ENCODE measurements at places on chromosomes 11 and 22.

- DNase-seq = no peak
Measured at GRCh38 chr22:38110008-38110862, at the start of gene BAIAP2L2. Gene BAIAP2L2 (minus strand): TSS chr22:38110684. CDS start chr22:38110525, 159 bp downstream.

GRCh38 chr11:113896156-113896879 is 8.3 kb upstream of the HTR3B start:
- DNase-seq = no peak

DNA sequence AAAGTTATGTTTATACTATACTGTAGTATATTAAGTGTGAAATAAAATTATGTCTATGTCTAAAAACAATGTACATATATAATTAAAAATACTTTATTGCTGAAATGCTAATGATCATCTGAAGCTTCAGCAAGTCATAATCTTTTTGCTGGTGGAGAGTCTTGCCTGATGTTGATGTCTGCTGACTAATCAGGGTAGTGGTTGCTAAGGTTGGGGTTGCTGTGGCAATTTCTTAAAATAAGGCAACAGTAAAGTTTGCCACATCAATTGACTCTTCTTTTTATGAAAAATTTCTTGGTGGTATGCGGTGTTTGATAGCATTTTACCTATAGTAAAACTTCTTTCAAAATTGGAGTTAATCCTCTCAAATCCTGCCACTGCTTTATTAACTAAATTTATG is 21.4 kb downstream of the INSC start:
- DNase-seq = no peak

GRCh38 chr22:31742115-31742514 is 7.8 kb downstream of the PRR14L start:
- DNase-seq = no peak

GRCh38 chr22:46421267-46421666 is 85.8 kb downstream of the TRMU start:
- DNase-seq = no peak

DNA sequence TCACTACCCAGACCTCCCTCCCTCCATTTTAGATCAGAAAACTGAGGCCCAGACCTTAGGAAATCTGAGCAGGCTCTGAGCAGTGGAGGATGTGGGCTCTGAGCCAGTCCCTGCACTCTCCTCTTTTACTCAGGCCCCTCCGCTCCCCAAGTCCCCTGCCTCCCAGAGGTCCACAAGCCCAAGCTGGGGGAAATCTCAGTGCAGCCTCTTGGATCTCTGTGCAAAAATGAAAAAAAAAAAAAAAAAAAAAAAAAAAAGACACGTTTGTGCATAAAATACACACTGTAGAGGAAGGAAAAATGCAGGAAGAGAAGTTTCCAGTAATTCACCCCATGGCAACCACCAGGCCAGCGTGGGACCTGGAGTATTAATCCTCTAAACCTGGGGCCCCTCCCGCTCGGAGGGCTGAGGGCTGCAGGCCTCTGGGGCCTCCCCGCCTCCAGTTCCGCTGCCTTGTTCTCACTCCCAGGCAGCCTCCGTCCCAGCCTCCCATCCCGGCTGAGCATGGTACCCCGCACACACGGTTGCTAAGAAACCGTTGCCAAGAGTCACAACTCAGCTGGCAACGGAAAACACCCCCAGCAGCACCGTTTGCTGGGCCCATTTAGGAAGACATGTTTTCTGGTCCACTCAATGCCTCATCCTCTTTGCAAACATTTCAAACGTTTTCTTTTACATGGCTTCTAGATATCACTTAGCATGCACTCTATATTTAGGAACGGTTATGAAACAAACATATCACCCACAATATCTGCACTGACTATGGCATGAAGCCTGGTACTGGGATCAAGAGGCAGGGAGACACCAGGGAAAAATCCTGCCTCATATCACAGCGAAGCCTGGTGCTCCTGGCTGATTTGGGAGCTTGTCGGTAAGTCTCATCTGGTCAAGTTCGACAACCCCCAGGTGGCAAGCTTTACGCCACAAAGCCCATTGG is 227.5 kb downstream of the CTTN start:
- no peak for DNase-seq

DNA sequence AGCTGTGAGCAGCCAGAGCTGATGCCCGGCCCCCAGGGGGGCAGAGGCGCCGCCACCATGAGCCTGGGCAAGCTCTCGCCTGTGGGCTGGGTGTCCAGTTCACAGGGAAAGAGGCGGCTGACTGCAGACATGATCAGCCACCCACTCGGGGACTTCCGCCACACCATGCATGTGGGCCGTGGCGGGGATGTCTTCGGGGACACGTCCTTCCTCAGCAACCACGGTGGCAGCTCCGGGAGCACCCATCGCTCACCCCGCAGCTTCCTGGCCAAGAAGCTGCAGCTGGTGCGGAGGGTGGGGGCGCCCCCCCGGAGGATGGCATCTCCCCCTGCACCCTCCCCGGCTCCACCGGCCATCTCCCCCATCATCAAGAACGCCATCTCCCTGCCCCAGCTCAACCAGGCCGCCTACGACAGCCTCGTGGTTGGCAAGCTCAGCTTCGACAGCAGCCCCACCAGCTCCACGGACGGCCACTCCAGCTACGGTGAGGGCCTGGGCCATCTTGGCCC is 6.1 kb downstream of the CDC42EP1 start:
- DNase-seq = no peak

- no peak for DNase-seq
Measured at GRCh38 chr11:95711945-95712221, 77.7 kb downstream of the FAM76B start.

DNA sequence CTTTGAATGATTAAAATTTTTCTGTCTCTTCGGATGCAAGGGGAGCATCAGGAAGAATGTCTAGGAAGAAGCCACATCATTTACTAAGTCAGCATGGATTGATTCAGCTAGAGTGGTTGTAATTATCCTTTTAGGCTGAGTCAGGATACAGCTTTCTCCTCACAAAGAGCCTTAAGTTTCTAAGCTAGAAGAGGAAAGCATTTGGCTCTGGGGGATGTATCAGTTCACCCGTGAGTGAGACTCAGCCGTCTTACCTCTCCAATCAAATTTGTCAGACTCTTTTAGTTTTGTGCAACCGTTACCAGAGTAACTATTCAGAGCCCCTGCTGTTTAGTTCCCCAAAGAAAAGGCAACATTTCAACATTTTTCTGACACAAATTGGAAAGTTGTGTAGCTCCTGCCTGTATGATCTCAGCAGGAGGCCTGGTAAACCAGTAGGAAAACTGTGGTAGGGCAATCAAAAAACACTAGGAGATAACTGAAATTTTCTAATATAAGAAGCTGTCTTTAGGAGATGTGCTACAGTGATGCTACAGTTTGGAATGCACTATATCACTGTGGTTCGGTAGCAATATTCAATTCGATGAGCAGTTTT is 432.4 kb upstream of the LUZP2 start:
- DNase-seq = no peak

- DNase-seq = no peak
Measured at GRCh38 chr22:40183029-40183581, 5.4 kb downstream of the TNRC6B start.

DNA sequence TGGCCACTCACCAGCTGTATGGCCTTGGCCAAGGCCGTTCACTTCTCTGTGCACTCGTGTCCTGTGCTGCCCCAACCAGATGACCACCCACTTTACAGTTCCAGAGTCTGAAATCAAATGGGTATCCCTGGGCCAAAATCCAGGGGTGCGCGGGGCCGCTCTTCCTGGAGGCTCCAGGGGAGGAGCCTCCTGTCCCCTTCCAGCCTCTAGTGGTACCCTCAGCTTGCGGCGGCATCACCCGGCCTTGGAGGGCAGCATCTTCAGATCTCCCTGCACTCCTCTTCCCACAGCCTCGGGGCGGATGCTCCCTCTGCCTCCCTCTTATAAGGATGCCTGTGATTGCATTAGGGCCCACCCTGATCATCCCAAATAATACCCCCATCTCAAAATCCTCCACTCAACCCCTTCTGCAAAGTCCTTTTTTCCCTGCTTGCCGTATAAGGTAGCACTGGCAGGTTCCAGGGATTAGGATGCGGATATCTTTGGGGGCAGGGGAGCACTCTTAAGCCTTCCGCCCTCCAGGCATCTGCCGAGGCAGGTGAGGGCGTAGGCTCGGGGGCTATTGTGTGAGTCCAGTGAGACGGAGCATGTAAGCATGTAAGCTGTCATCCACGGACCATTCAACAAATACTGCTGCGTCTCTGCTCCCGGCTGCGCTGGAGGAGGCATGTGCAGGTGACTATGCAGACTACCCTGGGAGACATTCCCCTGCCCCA is 24.4 kb upstream of the SHISAL1 start:
- DNase-seq = no peak

DNA sequence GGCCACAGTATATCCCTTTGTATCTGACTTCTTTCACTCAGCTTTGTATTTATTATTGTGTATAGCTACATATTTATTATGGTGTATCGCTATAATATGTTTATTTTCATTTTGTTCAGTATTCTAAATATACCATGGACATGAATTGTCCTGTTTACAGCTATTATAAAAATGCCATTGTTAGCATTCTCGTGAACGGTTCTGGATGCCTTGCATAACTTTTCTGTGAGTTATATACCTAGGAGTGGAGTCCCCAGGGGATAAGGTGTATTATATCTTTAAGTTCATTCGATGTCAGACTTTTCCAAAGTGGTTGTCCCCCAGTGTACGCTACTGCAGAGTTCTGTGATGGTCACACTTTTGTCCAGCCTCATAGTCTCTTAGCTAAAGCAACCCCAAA is 301.7 kb downstream of the TMEM135 start:
- DNase-seq = no peak

- no peak for DNase-seq
Measured at GRCh38 chr11:22467741-22468140, 129.6 kb downstream of the SLC17A6 start.

DNA sequence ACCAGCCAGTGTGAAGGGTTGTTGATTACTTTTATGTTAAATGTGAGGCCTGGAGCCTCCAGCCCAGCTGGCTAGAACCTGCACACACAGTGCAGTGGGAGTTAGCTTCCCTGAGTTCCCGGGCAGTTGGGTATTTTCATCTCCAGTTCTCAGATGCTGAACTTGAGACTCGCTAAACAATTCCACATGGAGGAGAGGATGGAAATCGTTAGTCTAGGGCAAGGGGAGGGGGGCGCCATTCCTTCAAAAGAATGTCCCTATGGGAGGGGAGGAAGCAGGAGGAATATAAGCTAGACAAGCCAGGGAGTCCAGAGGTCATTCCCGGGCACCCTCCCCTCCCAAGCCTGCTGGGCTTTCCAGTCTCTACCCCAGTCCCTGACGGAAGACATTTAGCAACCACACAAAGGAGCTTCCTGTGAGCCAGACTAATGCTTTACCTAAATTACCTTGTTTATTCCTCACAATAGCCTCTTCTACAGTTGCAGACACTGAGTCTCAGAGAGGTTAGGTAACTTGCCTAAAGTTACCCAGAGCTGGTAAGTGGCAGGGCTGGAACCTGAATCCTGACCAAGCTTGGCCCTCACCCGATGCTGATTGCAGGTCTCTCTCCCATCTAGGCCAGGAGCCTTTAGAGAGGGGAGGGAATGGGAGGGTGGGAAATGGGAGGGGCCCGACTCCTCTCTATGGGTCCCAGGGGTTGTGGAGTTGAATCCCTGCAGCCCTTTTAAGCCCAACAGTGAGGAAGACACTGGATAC is 1.9 kb upstream of the TSKU start:
- DNase-seq = no peak

DNA sequence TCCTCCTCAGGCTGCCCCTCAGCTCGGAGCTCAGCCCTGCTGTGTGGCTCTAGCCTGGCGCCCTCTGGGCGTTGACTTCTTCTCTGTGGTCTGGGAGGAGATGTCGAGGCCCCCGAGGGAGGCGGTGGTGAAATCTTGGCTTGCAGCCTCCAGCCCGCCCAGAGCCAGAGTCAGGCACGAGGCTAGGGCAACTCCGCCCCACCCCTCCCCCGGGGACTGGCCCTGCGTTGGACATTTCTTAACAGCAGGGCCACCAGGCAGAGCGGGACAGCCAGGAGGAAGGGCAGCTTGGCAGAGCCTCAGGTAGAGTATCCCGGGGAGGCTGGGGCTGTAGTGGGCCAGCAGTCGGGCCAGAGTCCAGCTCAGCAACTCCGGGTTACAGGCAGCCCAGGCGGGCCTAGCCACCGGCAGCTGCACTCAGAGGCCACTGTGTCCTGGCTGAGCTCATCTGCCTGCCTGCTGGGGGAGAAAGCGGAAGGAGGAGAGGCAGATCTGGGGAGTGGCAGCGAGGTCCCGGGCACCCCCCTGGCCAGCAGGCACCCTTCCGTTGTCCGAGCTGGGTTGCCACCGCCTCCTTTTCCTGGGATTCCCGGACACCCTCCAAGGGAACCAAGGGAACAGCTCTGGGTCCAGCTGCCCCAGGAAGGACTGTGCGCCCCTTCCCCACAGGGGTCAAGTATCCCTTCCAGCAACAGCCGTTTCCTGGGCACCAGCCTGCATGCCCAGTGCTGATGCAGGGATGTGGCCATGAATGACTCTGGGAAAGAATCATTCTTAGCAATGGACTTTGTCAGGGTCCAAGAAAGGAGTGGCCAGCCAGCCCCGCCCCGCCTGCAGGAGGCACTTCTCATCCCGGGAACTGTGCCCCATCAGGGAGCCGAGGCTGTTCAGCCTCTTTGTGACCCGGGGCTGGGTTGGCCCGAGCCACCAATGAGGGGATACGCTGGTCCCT is at the start of gene ALDH3B1:
Gene ALDH3B1, plus strand, starts transcription at position 238 of the 952 bp plus-strand sequence. CDS start 4,971 bp downstream, outside the sequence.
- peak; percentile 100 for DNase-seq

DNA sequence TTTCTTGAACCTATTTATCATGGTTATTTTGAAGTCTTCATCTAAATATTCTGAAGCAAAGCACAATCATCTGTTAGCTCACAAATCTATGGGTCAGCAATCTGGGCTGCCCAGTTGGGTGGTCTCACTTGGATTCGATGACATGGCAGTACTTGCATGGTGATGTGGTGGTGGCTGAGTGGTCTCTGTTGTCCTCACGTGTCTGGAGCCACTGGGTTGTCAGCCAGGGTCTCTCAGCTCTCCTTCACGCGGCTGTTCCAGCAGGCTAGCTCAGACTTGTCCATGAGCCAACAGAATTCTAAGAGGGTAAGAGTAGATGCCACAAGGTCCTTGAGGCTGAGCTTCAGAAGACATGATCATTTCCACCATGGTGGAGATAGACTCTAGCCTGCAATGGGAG is 66.4 kb upstream of the KCNQ1OT1 start:
- DNase-seq = peak; percentile 15

DNA sequence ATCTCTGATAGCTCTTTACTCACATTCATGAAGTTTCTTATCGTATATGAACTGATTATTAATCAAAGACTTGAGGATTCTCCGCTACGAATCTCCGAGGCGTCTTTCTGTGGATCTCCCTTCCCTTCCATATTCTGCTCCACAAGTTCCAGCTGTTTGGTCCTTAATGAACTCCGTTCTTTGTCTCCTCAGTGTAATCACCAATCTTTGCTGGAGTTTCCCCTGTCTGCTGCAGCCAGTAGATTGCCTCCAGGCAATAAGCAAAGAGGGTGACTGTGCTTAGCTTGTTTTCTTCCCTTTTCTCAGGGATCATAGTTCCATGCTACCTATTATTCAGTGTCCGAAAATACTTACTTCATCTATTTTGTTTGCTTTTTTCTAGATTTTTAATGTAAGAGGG is 169.6 kb upstream of the FOLH1 start:
- DNase-seq = no peak

GRCh38 chr11:125918140-125918840 is 14.0 kb downstream of the DDX25 start:
- no peak for DNase-seq

- no peak for DNase-seq
Measured at GRCh38 chr11:73480677-73481076, 104.5 kb downstream of the RELT start.

GRCh38 chr11:197741-198235 is 4.9 kb downstream of the SCGB1C1 start:
- peak; percentile 61 for DNase-seq

GRCh38 chr11:100760744-100761143 is 73.7 kb downstream of the ARHGAP42 start:
- no peak for DNase-seq

GRCh38 chr22:30209642-30210041 is 36.9 kb downstream of the LIF start:
- no peak for DNase-seq

Data from tibial artery (tissue), 4 donors.